H9 (cell line): ENCODE measurements at places on chromosomes 1 and 21.

DNA sequence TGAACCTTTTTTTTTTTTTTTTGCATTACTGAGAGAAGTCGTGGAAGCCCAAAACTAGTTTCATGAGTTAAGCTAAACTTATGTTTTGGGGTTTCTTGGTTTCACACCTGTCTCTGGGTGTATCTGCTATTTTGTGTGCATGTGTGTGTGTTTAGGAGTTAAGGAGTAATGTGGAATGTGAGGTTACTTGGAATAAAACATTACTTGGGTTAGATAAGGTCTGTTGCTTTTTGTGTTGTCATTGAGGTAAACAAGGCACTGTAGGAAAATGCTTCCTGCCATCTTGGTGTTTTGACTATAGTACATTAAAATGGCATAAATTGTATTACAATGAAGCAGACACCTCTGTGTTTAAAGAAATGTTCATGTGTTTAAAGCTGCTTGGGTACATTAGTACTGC lies 2.9 kb downstream of the TENT5C start:
- no peak for DNase-seq

DNA sequence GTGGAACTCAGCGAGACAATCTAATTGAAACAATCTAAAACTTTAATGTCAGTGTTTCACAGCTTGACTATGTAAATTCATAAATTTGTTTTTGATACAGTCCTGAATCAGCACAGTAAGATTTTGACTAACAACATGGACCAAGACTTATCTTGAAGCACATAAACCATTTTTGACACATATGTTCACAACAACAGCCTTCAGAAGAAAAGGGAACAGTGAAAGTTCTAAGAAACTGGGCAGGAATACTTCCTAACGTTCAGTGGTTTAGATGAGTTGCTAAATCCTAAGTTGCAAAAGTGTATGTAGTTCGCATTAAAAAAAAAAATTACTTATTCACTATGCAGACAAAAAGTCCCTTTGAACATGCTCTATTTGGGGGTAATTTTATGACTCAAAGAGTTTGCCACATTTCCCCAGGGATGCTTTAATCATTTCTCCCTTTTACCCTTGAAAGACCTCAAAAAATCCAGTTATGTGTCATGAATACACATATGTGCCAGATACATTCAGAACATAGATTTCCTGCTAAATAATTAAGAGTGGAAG lies 120.2 kb downstream of the MRPL39 start:
- no peak for DNase-seq

- DNase-seq = no peak
Observed at GRCh38 chr1:12587981-12588640, 29.9 kb downstream of the DHRS3 start.

DNA sequence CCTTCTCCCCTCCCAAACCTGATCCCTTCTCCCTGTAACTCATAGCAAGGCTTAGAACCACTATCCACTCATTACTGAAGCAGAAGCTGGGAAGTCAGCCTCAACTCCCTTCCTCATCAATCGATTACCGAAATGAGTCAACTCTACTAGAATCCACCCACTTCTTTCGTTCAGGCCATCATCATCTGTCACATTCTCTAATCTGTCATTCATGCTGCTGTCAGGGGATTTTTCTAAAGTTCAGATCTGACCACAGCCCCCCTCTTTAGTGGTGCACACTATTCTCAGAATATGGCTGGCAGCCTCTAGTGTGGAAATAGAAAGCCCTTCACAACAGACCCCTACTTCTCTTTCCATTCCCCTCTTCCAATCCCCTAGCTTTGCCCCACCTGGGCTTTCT lies 5.1 kb downstream of the NT5C1A start:
- no peak for DNase-seq

GRCh38 chr1:221832151-221832550 lies 90.3 kb upstream of the DUSP10 start:
- no peak for DNase-seq
